ENCODE measurements at places on chromosomes 2 and 18.
A peak's percentile ranks its signal among the peaks of the same experiment; 100 is the strongest.

GRCh38 chr2:127310980-127311379 lies 17.0 kb upstream of the ERCC3 start:
- H3K36me3 ChIP-seq, result peaks cover 71% of the 10 kb centered on the region
- H3K27ac ChIP-seq, result no peak overlapping the region
- no peaks in the 10 kb centered on the region for H3K4me1 ChIP-seq
- no peak overlapping the region for H3K4me3 ChIP-seq

GRCh38 chr2:8501061-8501720 lies 180.7 kb upstream of the ID2 start:
- peaks cover 4% of the 10 kb centered on the region for H3K4me1 ChIP-seq
- H3K27me3 ChIP-seq, result no peaks in the 10 kb centered on the region
- no peak overlapping the region for H3K4me3 ChIP-seq
- H3K27ac ChIP-seq, result no peak overlapping the region
- DNase-seq, result no peak

DNA sequence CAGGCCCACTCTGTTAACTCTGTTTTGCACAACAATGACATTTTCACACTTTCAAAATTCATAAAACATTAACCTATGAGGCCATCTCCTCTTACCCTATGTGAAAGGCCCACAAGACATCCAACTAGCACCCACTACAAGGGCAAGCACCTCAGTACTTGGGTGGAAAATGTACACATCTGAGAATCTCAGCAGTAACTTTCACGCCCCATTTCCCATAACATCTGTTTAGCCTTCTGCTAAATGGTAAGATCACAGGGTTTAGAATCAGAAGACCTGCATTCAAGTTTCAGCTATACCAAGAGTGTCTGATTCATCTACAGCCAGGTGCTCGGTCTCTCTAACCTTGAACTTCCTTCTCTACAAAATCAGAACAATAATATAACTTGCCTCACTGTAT lies 89.2 kb downstream of the SP100 start:
- H3K27ac ChIP-seq, result no peak overlapping the region
- H3K36me3 ChIP-seq, result no peaks in the 10 kb centered on the region
- no peak overlapping the region for H3K4me3 ChIP-seq
- H3K27me3 ChIP-seq, result no peaks in the 10 kb centered on the region
- no peaks in the 10 kb centered on the region for H3K4me1 ChIP-seq

DNA sequence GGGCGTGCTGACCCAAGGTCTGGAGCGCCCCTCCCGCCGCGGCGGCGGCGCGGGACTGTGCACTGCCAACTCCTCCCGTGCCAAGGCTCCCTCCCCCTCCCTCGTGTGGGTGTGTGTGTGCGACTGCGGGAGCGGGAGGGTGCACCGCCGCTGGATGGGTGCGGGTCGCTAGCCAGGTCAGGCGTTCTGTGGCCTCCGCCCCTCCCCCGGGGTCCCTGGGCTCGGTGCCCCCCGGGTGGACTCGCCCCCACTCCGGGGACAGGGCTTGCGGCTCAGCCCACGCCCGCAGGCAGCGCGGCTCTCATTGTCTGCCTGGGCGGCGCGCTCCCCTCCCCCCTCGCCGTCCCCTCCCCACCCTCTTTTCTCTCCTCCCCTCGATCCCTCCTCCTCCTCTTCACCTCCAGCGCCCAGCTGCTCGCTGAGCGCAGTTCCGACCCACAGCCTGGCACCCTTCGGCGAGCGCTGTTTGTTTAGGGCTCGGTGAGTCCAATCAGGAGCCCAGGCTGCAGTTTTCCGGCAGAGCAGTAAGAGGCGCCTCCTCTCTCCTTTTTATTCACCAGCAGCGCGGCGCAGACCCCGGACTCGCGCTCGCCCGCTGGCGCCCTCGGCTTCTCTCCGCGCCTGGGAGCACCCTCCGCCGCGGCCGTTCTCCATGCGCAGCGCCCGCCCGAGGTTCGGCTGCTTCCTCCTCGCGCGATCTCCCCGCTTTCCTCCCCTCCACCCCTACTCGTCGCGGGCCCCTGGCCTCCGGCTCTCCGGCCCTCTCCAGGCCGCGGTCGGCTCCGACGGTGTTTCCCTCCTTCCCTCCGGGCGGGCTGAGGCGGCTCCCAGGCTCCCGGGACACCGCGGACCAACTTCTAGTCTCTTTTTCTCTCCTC lies at the start of gene GATA6:
Gene GATA6, plus strand, starts transcription at position 579 of the 878 bp plus-strand sequence. CDS start 1,556 bp downstream, outside the sequence.
- DNase-seq, result no peak
- peak within 1 kb of the TSS; percentile 68 for H3K4me3 ChIP-seq
- H3K27me3 ChIP-seq, result peaks cover 10% of the 10 kb centered on the region
- H3K4me1 ChIP-seq, result peaks cover 40% of the 10 kb centered on the region
- H3K36me3 ChIP-seq, result no peaks in the 10 kb centered on the region
- peak within 1 kb of the TSS; percentile 80 for H3K27ac ChIP-seq

DNA sequence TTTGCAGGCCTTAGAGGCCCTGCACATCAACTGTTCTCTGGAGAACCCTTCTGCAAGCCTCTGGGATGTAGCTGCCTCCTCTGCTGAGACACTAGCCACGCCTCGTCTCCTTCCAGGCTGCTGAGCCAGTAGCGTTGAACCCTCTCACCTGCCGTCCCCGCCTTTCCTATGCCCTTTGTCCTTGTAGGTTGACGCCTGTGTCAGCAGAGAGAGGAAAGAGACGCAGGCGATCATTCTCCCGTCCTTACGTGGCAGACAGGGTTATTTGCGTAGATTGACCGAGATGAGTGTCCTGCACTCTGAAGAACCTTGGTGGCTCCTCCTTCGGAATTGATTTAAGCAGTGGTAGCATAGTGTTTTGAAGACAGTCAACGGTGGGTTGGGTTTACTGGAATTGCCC lies 27.8 kb downstream of the ID2 start:
- no peak overlapping the region for H3K27ac ChIP-seq
- H3K4me1 ChIP-seq, result no peaks in the 10 kb centered on the region
- H3K4me3 ChIP-seq, result no peak overlapping the region
- DNase-seq, result no peak
- H3K36me3 ChIP-seq, result no peaks in the 10 kb centered on the region
- H3K27me3 ChIP-seq, result no peaks in the 10 kb centered on the region

GRCh38 chr2:105391058-105391627 lies 7.7 kb downstream of the FHL2 start:
- no peak overlapping the region for H3K4me3 ChIP-seq
- H3K36me3 ChIP-seq, result peaks cover 7% of the 10 kb centered on the region
- H3K27ac ChIP-seq, result no peak overlapping the region
- H3K27me3 ChIP-seq, result no peaks in the 10 kb centered on the region
- peaks cover 30% of the 10 kb centered on the region for H3K4me1 ChIP-seq
- no peak for DNase-seq

DNA sequence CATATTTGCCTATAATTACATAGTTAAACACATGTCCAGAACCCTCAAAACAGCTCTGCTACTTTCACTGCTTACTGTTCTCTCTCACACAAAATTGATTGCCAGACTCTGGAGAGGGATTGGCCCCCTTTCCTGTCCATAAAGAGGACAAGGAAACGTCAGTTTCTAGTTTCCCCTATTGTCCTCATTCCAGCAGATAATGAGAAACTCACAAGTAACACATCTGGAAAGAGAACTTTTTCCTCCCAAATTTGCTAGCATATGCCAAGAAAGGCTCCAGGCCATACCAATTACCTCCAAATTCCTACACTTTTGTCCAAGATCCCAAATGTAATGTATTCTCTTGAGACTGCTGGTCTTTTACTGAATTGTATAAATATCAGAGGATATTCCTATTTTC lies 200.5 kb downstream of the EXOC6B start:
- no peak overlapping the region for H3K4me3 ChIP-seq
- H3K4me1 ChIP-seq, result no peaks in the 10 kb centered on the region
- DNase-seq, result no peak
- no peaks in the 10 kb centered on the region for H3K27me3 ChIP-seq
- no peak overlapping the region for H3K27ac ChIP-seq

DNA sequence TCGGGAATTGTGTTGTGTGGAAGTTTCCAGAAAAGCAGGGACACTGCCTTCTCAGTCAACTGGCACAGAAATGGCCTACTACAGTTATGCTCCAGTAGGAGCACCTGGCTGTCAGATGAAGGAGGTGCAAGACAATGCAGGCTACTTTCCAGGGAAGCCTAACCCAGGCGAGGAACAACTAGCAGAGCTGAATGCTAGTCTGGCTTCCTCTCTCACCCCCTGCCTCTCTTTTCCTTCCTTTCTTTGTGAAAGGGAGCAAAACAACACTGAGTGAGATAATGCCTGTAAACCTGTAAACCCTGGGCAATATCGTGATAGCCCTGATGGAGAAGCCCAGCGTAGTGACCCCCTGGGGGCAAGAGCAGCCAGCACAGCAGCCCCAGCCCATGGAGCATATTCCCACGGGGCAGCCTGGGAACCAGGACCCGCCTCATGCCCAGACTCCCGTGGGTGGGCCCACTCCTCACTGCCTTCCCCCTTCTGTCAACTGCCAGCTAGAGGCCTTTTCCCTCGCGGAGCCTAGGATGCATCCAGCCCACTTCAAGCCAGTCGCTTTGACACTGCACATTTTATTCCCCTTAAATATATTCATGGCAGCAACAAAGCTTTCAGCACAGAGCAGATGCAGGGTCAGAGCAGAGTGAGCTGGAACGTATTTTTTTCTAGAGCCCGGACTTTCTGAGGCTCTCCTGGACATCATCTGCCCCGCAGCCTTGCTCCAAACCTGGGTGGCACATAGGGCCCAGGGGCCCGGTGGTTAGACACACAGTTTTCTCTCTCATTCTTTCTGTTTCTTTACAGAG lies 77.0 kb downstream of the PDCL3 start:
- no peaks in the 10 kb centered on the region for H3K4me1 ChIP-seq
- no peaks in the 10 kb centered on the region for H3K27me3 ChIP-seq
- no peak overlapping the region for H3K4me3 ChIP-seq
- no peak for DNase-seq

DNA sequence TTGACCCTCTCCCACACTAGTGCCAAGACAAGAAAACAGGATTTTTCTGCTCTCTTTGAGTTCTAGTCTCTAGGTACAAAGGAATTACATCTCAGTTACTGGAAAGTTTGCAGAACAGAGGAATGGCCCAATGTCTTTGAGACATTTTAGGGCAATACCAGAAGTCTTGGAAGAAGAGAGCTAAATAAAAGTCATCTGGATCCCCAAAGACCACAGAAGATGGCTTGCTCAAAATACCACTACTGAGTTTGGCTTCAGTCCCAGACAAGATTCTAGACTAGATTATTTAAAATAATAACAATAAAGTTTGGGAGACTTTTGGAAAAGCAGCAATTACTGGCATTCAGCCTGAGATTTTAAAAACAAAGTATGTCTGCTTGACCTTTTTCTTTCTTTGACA lies 61.9 kb upstream of the HK2 start:
- H3K36me3 ChIP-seq, result no peaks in the 10 kb centered on the region
- no peaks in the 10 kb centered on the region for H3K27me3 ChIP-seq
- no peaks in the 10 kb centered on the region for H3K4me1 ChIP-seq

GRCh38 chr2:152028182-152028862 lies 70.5 kb downstream of the CACNB4 start:
- no peak for DNase-seq
- no peak overlapping the region for H3K4me3 ChIP-seq
- no peak overlapping the region for H3K27ac ChIP-seq
- H3K36me3 ChIP-seq, result no peaks in the 10 kb centered on the region
- H3K27me3 ChIP-seq, result no peaks in the 10 kb centered on the region

DNA sequence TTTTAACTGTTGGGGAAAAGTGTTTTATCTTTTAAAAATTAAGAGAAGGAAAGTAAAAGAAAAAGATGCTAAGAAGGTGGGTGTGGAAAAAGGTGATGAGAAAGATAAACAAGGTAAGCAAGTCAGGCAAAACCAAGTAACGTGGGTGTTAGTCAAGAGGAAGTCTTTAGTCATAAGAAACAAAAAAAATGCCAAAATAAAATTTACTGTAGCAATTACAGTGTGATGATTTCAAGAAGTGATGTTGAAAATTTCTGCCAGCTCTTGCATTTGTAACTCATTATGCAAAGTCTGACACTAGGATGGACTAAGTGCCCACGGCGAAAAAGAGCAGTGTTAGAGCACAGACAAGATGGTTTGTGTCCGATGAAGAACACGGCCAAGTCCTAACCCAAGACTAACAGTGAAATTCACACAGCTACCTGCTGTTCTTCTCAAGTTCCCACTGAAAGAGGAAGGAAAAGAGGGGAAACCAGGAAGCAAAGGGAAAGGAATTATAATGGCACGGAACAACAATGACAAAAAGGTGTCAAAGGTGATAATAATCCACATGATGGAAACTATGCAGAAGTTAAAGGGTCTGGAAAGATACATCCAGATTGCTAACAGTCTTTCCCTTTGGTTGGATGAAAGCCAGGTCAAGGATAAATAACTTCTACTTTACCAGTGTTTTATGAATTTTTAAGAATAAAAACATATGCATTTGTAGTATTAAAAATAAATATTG lies 34.1 kb downstream of the NOL10 start:
- H3K36me3 ChIP-seq, result peaks cover 35% of the 10 kb centered on the region
- H3K27me3 ChIP-seq, result no peaks in the 10 kb centered on the region
- DNase-seq, result no peak

GRCh38 chr2:147408357-147408756 lies 436.5 kb upstream of the ACVR2A start:
- H3K27me3 ChIP-seq, result no peaks in the 10 kb centered on the region
- no peaks in the 10 kb centered on the region for H3K36me3 ChIP-seq
- no peaks in the 10 kb centered on the region for H3K4me1 ChIP-seq
- no peak for DNase-seq

GRCh38 chr2:154978244-154978643 lies 279.7 kb downstream of the KCNJ3 start:
- no peaks in the 10 kb centered on the region for H3K36me3 ChIP-seq
- H3K4me3 ChIP-seq, result no peak overlapping the region

- no peak for DNase-seq
- peak overlapping the region; percentile 88 for H3K4me3 ChIP-seq
- H3K4me1 ChIP-seq, result peaks cover 35% of the 10 kb centered on the region
- peak overlapping the region; percentile 94 for H3K27ac ChIP-seq
- no peaks in the 10 kb centered on the region for H3K36me3 ChIP-seq
- H3K27me3 ChIP-seq, result no peaks in the 10 kb centered on the region
These were observed 796 bp downstream of the SPIRE1 start for GRCh38 chr18:12656938-12657683.

- no peak overlapping the region for H3K4me3 ChIP-seq
- H3K4me1 ChIP-seq, result no peaks in the 10 kb centered on the region
- no peak for DNase-seq
- no peaks in the 10 kb centered on the region for H3K27me3 ChIP-seq
These were observed 19.8 kb downstream of the ARL5A start for GRCh38 chr2:151808258-151809072.

- H3K36me3 ChIP-seq, result no peaks in the 10 kb centered on the region
- H3K4me3 ChIP-seq, result no peak overlapping the region
- no peaks in the 10 kb centered on the region for H3K4me1 ChIP-seq
- DNase-seq, result no peak
These were observed 4.4 kb upstream of the KLHL23 start for GRCh38 chr2:169729274-169729605.

DNA sequence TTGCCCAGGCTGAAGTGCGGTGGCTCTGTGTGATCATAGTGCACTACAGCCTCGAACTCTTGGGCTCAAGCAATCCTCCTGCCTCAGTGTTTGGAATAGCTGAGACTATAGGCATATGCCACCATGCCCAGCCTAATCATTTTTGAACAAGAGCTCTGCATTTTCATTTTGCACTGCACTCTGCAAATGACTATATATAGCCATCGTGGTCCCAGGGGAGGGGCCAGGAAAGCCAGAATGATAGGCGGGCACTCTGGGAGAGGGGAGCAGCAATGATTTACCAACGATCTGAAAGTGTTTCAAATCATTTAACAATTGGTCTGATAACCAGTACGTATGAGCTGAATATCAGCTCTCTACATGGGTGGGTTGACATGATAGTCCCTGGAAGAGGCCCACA lies 22.3 kb upstream of the ST3GAL5 start:
- H3K4me3 ChIP-seq, result no peak overlapping the region
- H3K27me3 ChIP-seq, result no peaks in the 10 kb centered on the region
- peaks cover 22% of the 10 kb centered on the region for H3K4me1 ChIP-seq
- H3K27ac ChIP-seq, result peak overlapping the region; percentile 54

- H3K4me1 ChIP-seq, result peaks cover 6% of the 10 kb centered on the region
- H3K4me3 ChIP-seq, result no peak overlapping the region
- H3K27me3 ChIP-seq, result no peaks in the 10 kb centered on the region
- H3K27ac ChIP-seq, result no peak overlapping the region
- H3K36me3 ChIP-seq, result no peaks in the 10 kb centered on the region
These were observed 44.0 kb upstream of the TMEM247 start for GRCh38 chr2:46435353-46435752.

Measured in vagina (tissue), 2 donors.